Forelimb muscle (tissue), 1 donor: ENCODE measurements at places on chromosomes 4 and X.

DNA sequence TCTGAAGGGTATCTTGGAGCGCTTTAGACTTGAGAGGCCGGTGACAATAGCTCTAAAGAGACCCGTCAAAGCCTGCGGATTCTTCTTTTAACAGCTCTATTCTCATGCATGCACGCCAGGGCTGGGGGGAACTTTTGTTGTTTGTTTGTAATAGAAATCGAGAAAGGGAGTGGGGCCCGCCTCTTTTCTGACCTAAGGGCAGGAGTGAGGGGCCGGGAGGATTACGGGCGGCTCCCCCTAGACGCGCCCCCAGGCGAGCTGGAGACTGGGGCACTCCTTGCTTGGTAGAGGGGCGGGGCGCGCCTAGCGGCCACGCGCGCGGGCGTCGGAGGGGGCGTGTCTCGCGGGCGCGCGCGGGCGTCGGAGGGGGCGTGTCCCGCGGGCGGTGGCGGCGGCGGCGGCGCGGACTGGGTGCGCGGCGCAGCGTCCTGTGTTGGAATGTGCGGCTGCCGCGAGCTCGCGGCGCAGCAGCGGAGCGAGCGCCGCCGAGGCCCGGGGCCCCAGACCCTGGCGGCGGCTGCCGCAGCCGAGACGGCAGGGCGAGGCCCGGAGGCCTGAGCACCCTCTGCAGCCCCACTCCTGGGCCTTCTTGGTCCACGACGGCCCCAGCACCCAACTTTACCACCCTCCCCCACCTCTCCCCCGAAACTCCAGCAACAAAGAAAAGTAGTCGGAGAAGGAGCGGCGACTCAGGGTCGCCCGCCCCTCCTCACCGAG lies at the start of gene REST:
TSS of gene REST (plus strand) at position 412 of the 717 bp plus-strand sequence. CDS start 2,739 bp downstream, outside the sequence.
- no peak for DNase-seq

DNA sequence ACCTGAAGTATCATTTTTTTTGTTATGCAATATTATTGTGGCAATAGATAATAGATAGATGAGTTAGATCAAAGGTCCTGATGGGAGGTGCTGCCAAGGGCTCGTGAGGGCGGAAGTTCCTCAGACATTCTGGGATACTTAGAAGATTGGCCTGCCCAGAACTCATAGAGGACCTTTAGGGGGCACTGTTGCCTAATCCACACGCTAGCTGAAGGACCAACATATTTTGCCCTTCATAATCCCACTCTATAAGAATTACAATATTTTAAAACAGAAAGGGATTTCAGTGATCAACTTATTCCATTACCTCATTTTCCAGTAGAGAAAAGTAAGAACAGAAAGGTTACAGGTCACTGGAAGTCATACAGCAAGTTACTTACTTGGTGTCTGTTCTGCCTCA lies 22.9 kb upstream of the COX7B2 start:
- DNase-seq, result no peak

DNA sequence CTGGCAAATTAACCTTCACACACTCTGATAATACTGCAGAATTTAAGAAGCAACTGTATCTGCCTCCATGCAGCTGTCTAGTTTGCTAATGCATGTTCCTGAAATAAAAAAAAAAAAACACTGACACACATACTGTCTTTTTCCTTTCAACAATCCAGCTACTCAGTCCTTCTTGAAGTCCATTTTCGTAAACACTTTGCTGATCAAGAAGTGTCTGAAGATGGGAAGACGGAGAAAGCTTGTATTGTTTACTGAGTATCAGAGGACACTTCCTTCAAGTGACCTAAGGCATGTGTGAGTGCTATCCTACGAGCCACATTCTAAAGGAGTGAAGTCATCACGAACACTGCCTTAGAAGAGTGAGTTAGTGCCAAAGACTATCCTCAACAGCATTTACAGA lies 82.6 kb downstream of the LUZP4 start:
- no peak for DNase-seq

GRCh38 chr4:80107374-80107773 lies 34.3 kb upstream of the ANTXR2 start:
- DNase-seq, result no peak

- DNase-seq, result no peak
These were observed 139.5 kb downstream of the TBL1X start for GRCh38 chrX:9604111-9604907.

DNA sequence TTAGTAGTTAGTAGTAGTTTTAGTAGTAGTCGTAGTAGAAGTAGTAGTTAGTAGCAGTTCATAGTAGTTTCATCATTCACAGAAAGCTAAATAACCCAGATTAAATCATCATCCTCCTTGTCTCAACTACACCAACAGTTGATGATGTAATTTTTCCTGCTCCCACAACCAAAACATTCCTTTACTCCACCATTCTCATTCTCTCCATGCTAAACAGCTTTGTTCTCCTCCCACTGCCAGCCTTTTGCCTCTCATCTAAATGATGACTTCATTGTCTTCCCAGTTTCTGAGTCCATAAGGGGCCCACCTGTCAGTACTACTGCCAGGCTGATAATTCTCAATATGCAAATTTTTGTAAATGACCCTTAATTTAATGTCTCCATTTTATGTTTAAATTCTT lies 68.9 kb downstream of the ARHGAP24 start:
- no peak for DNase-seq

GRCh38 chr4:19368800-19369199 lies 882.9 kb upstream of the SLIT2 start:
- no peak for DNase-seq

GRCh38 chr4:7822877-7823276 lies 116.8 kb downstream of the AFAP1 start:
- no peak for DNase-seq

DNA sequence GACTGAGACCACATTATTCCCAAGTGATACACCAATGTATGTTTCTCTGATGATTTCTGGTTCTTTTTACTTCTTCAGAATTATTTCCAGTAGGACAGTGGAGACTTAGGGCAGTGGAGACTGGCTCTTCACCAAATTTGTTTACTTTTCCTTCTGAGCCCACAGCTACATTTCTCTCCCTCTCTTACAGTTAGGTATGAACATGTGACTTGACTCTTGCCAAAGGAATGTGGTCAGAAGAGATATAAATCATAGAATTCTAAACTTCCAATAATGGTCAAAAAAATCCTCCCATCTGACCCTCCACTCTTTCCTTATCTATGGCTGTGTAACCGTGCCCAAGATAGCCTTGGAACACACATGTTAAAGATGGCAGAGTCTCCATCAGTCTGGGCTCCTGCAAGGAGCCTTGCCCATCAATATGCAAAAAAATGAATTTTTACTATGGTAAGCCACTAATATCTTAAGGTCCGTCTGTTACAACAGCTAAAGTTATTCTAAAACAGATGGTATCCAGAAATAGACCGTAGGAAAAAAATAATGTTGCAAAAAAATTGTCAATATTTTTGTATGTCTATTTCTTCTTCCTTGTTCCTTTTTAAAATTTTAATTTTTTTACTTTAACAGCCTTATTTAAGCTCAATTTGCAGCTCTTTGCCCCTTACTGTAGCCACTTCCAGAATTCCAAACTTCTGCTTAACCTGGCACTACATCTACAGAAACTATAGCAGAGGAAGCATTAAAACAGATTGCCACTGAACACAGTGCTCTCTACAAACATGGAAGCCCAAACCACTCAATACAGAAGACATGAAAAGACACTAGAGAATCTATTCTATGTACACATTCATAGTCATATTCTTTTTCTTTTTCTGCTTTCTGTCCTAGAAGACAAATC lies 260.7 kb downstream of the COL25A1 start:
- DNase-seq, result no peak

- no peak for DNase-seq
These were observed 14.3 kb upstream of the PNPLA4 start for GRCh38 chrX:7941390-7942042.

GRCh38 chr4:158050942-158051341 lies 121.9 kb downstream of the GASK1B start:
- no peak for DNase-seq

GRCh38 chr4:10237131-10237530 lies 120.5 kb upstream of the WDR1 start:
- DNase-seq, result no peak

DNA sequence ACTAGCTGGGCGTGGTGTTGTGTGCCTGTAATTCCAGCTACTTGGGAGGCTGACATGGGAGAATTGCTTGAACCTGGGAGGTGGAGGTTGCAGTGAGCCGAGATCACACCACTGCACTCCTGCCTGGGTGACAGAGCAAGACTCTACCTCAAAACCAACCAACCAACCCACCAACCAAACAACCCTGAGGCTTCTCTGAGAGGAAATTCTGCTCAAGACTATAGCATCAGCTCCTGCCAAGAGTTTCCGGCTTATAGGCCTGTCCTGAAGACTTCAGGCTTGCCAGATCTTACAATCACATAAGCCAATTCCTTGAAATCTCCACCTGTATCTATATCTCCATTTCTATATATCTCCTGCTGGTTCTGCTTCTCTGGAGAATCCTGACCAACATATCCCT lies 173.8 kb upstream of the TBC1D9 start:
- DNase-seq, result no peak

GRCh38 chr4:184114431-184114830 lies 103.2 kb downstream of the ENPP6 start:
- no peak for DNase-seq

DNA sequence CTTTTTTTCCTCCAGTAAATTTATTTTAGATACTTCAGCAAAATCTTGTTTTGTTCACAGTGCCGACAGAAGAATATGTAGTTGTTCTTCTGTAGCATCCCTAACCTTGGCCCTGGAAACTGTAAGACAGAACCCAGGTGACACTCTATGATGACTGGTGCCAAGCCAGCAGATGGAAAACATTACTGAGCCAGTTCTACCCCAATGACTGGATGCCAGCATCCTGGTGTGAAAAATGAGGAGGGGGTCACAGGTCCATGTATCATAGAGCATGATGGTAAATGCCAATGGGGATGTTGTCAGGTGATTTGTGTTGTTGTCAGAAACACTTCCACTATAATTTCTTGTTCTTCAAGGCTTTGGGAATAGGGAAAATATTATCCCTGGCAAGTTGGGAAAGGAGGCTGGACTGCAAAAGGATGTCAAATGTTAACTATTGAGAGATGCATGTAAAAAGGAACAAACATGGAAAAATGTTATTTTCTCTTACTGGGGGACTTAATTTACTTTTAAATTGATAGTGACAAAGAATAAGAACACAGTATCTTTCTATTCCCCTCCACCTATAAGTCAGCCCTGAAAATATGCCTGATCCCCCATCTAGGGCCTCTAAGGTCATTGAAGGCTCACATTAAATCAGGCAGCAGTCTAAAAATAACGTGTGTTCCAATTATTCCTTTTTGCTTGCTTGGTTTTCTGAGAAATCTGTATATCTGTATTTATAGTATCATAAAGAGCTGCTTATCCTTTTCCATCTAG lies 159.8 kb downstream of the RASL11B start:
- DNase-seq, result no peak

- DNase-seq, result peak; percentile 19
These were observed 106.7 kb downstream of the GPM6A start for GRCh38 chr4:175705407-175705806.

GRCh38 chr4:87803421-87803820 lies 4.1 kb downstream of the IBSP start:
- DNase-seq, result no peak

GRCh38 chr4:19971829-19972228 lies 279.9 kb upstream of the SLIT2 start:
- DNase-seq, result no peak

GRCh38 chr4:37989398-37990260 lies 29.4 kb downstream of the PTTG2 start:
- DNase-seq, result no peak

GRCh38 chr4:86991994-86992393 lies 57.2 kb downstream of the AFF1 start:
- no peak for DNase-seq

DNA sequence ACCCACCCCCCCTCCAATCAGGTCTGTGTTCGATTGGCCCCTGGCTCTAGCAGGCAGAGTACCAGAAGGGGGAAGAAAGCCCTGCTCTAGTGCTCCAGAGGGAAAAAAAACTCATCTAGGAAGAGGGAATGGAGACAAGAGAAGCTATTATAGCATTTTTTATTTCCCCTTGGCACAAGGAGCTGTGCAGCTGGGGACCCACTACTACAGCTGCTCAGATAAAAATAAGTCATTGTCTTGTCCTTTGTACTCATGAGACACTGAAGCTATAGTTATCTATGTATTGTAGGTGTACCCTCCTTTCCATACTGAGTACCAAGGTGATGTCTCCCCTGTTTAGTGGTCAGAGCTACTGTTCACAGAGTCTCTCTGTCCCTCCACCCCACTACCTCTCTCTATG lies 14.3 kb downstream of the CCDC160 start:
- DNase-seq, result no peak

DNA sequence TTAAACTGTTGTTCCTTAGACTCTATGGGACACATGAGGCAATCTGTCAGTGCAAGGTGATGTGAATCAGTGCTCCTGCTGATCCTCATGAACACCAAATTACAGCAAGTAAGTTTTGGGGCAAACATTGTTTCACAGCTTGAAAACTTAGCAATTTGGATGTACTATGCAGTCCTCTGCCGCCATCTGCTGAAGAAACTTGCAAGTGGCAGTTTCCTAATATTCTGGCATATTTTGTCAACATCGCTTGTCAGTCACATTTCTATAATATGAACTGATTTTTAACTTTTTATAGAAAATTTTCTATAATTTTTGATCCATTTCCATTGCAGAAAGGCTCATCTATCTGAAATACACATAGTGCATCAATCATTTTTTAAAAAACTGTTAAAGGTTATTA lies 56.3 kb downstream of the ZAR1 start:
- peak; percentile 14 for DNase-seq

DNA sequence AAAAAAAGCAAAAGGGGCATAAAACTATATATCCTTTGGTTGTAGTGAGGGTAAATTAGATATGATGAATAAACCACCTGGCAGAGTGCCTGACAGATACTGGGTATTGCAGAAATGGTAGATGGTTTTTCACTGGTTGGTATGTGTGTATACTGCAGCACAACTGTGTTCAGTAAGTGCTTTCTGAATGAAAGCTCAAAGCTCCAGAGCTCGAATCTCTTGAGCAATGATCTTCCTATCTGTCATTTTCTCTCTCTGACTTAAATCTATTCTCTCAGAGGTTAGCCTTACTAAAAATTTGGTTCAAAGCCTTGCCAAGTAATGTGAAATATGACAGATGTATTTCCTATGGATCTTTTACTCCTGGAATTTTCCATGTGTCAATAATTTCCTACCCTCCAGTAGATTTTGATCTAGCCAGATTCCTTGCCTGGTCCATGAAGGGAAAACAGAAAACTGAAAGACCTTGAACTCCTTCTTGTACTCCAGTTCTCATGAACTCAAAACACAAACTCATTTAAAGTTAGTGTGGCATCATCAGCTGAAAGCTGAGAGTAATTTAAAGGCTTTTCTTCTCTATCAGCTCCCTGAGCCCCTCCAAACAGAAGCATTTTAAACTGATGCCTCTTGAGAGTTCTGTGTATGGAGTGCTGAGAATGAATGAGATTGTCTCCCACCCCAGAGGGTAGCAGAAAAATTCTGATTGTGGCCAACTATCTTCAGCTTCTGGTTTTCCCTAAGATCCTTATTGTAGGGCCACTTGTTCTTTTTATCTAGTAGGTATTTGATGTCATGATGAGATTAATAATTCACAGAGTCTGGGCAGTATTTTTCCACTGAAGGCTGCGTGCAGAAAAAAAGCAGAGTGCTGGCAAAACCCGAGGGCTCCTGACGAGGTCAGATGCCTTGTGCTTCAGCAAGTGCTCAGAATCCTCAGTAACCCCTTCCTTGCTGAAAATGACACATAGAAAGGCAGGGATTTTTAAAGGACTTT lies 363.4 kb upstream of the BOD1L1 start:
- no peak for DNase-seq

- no peak for DNase-seq
These were observed 181.6 kb upstream of the LEF1 start for GRCh38 chr4:108350332-108350731.
